Activated CD4-positive, alpha-beta T cell treated with anti-CD3 and anti-CD28 coated beads for 24 hours (primary cell): ENCODE measurements at places on chromosomes 12 and 14.

GRCh38 chr14:95255487-95255886, 64.2 kb downstream of the CLMN start:
- no peak for DNase-seq

DNA sequence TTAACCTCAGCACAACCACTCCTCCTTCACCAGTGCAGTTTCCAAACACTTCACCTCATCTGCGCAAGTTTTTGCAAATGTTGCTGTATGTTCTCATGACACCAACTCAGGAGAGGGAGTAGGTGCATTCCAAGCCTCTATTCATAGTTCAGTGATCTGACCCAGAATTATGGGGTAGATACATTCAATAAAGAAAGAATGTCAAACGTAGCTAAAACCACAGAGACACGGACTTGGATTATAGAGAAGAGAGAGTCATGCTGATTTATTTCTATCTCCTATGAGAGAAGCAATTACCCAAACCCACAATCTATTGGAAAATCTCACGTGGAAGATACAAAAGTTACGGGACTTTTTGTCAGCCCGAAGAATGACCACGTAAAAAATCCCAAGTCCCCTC, 1006.0 kb upstream of the TMEM132C start:
- no peak for DNase-seq

DNA sequence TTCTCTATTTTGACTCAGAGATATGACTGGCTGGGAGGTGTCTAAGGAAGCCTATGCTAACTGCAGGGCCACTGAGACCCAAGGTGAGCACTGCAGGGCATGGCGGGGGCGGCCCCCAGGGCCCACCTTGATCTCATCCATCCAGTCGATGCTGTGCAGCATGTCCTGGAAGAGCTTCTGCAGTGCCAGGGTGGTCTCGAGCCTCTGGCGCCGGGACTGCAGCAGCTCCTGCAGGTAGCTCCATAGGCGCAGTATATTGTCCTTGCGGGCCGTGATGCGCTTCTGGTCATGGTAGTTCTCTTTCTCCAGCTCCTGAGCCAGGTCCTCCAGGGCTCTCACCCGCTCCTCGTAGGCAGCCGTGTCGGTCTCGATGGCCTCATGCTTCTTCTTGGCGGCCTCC, 84.5 kb downstream of the SPTB start:
- DNase-seq, result no peak

DNA sequence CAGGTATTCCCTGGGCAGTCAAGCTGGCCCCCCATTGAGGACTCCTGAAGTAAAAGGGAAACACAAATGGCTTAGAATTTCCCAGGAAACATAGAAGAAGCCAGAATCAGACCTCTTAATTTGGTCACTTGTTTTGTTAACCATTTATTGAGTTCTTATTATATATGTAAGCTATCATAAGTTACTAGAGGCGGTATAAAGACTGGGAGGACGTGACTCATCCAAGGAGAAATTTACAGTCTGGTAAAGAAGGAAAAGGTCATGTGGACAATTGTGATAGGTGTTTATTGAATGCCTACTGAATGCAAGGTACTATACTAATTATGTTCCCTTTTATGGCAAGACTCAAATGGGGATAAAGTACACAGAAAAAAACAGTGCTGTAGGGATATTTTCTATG, 146.7 kb downstream of the DYRK2 start:
- DNase-seq, result no peak

DNA sequence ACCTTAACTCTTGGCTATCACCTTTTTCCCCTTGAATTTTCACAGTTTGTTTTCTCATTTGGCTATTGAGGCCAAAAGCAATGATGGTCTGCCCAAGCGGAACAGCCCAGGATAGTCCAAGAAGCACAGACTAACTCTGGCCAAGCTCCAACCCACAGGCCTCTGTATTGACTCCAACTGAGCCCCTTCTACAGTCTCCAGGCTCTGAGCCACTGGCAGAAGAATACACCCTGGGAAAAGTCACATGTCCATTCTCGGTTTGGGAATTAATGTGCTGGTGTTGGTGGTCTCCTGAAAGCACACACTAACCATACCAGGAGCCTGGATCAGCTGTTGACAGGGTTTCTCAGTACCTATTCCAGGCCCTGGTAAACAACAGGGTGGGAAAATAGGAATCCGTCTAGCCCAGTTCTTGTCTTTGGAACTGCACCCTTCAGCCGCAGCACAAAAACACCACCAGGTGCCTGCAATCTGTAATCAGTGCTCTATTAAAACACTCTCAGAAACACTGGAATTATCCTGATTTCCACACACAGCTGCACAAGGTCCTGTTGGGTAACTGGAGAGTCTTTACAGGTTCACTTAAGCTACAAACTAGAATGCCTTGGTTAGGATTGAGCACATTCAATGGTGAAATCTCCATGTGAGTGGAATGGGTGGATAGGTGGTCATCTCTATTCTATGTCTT, 63.6 kb downstream of the STXBP6 start:
- DNase-seq, result no peak

DNA sequence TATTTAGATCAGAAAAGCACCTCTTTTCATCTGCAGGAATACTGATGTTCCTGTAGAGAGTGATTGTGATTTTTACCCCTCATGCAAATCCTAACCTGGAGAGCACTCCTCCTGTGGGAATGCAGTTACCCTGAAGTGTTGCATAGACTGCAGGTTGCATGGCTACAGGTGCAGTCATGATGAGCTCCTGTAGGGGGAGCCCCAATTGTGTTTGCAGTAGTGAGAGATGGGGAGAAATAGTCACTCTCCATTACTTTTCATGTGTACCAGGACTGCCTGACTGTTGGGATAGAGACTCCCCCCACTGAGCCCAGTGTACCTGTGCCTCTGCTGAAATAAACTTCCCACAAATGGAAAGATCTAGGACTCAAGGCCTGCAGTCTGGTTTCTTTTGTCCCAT, 1086.5 kb downstream of the SLC6A15 start:
- DNase-seq, result peak; percentile 6

- no peak for DNase-seq
Measured at GRCh38 chr12:4771172-4771959, 51.2 kb downstream of the GALNT8 start.

DNA sequence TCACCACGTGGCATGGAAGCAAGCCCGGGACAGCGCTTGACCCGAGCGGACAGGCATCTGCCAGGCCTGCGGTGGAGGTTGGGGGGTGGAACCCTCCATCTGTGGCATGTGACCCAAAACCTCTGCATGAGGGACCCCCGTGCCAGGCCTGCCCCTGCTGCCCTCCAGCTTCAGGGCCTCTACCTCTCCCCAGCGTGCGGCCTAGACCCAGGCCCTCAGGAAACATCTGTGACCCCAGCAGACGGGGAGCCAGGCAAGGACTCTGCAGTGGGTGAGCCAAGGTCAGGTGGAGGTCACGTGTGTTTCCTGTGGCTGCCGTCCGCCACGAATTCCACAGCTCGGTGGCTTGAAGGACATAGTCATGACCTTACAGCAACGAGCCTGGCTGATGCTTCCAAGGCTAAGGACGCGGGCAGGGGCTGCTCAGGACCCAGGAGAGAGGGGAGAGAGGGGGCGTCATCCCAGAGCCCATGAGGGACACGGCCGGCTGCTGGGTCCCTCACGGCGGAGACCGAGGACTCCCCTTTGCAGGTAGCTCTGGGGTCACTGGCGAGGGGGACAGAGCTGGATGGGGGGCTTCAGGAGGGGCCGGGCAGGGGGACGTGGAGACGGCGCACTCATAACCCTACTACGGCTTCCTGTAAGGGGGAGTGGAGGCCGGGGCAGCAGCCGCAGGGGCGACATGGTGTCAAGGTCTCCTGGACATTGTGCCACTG, 91.5 kb downstream of the GALNT9 start:
- DNase-seq, result no peak

DNA sequence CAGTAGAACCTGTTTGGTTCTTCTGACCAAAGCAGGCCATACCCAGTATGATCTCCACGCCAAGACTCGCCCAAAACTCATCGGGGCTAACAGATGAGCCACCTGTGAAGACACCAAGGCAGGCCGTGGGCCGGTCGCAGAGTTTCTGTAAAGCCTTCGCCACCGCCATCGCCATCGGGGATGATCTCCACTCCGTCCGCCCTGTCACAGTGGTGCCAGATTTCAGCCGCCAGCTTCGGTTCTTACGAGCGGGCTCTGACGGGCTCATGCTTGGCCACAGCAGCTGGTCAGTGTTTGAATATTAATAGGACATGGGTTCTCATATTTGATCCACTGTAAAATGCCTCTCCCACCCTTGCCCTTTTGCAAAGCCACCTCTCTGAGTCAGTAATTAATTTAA, 113.2 kb upstream of the TMEM132D start:
- DNase-seq, result no peak

GRCh38 chr14:106141242-106142220, 615.1 kb downstream of the TMEM121 start:
- DNase-seq, result peak; percentile 44

DNA sequence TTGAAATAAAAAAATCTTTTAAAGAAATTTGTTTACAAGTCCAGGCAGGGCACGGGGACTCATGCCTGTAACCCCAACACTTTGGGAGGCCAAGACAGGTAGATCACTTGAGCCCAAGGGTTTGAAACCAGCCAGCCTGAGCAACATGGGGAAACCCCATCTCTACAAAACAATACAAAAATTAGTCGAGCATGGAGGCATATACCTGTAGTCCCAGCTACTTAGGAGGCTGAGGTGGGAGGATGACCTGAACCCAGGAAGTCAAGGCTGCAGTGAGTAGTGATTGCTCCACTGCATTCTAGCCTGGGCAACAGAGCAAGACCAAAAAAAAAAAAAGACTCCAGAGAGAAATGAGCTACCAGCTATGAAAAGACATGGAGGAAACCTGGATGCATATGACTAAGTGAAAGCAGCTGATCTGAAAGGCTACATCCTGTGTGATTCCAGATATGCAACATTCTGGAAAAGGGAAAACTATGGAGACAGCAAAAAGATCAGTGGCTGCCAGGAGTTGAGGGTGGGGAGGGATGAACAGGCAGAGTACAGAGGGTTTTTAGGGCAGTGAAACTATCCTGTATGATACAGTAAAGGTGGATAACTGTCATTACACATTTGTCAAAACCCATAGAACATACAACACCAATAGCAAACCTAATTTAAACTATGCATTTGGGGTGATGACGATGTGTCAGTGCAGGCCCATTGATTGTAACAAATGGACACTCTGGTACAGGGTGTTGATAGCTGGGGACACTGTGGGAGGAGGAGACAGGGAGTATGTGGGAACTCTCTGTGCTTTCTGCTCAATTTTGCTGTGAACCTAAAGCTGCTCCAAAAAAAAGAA, 59.9 kb downstream of the PRKAB1 start:
- DNase-seq, result no peak

- DNase-seq, result no peak
Measured at GRCh38 chr12:29665107-29665506, 118.6 kb downstream of the TMTC1 start.

DNA sequence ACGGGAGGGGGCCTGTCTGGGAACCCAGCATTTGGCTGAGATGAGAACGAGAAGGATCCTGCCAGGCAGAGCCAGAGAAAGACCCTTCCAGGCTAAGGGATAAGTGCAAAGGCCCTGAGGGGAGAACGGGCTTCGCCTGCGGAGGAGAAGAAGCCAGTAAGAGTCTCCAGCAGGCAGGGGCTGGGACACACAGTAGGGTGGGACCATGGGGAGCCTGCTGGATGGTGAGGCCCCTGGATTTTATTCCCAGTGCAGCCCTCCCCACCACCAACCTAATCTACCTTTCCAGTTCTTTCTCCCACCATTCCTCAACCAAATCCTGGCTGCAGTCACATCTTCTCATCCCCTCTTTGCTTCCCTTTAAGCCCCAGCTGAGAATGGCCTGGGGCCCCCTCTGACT, 12.6 kb downstream of the RAPGEF3 start:
- DNase-seq, result no peak

DNA sequence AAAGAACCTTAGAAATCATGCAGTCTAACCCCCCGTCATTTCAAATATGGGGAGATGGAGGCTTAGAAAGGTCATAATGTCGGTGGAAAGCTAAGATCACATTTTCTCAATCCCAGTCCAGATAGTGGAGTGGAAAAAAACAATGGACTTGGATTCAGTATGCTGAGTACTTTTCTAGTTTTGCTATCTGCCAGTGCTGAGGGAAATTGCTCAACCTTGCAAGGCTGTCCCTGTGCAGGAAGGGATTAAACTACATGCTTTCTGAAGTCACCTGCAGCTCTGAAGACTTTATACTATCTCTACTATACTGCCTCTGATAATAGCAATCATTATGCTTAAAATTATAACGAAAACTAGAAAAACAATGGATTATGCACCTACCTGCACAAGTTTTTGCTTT, 272.8 kb downstream of the LRIG3 start:
- DNase-seq, result no peak

DNA sequence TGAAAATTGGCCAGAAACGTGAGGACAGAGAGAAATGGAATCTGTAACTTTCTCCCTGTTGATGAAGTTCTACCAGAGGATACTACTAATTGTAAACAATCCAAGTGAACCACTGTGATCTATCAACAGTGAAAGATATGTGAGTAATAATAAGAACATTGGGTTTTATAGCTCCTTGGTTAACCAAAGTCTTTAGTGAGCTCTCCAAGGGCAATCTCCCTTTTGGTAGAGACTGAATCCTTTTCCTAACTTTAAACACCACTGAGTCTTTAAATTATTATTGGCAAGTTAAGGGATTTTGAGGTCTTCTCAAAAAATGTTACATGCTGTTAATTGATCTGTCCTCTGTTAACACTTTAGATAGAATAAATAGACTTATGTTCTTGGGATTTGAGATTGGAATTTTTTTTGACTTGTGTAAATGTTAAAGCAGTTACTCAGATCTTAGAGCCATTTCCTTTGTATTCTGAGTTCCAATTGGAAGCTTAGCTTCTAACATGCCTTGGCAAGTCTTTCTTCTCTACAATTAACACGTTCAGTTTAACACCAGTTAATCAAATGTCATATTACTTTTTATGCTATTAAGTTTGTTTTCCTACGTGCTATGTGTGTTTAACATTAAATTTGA, 338.2 kb upstream of the DDHD1 start:
- DNase-seq, result no peak

GRCh38 chr12:39451977-39452376, 9.1 kb upstream of the KIF21A start:
- no peak for DNase-seq

DNA sequence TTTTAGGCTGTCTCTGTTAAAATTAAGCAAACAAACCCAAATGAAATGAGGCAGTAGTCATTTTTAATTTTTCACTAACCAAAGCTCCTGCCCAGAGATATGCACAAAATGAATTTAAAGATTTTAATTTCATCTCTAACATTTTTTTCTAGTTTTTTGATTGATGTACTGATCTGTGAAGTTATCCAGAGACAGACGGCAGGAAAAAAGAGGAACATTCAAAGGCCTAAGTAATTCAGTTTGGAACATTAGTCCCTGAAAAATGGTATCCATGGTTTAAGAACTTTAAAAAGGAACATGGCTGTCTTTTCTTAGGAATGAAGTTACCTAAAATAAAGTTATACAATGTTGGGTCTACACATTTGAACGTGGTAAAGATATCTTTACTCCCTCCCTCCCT, 498.8 kb upstream of the LMO3 start:
- DNase-seq, result no peak

DNA sequence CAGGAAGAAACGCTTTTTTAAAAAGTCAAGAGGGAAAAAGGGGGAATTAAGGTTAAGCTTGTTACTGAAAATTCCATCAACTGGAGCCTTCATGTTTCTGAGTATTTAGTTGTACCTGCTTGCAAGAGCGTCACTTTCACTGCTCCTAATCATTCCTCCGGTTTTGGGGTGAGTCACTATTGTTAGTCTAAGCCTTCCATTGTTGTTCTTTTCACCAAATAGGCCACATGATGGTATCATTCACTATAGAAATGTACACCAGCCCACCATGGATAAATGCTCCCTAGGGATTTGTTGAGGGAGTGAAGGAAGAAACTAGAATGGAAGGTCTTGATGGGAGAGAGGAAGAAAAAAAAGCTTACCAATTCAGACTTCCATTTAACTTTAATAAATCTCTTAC, 3.0 kb downstream of the IL22 start:
- DNase-seq, result no peak

GRCh38 chr14:74946659-74947281, 8.6 kb downstream of the PGF start:
- DNase-seq, result no peak
